ENCODE measurements at places on chromosomes 4 and X.

DNA sequence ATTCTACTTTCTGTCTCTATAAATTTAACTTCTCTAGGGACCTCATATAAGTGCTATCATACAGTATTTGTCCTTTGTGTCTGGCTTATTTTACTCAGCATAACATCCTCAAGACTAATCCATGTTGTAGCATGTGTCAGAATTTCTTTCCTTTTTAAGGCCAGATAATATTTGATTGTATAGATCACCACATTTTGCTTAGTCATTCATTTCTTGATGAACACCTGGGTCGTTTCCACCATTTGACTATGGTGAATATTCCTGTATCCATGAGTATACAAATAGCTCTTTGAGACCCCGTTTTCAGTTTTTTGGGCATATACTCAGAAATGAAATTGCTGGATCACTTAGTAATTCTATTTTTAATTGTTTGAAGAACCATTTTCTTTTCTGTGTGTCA lies 12.0 kb downstream of the CNGA2 start:
- no peak for DNase-seq

DNA sequence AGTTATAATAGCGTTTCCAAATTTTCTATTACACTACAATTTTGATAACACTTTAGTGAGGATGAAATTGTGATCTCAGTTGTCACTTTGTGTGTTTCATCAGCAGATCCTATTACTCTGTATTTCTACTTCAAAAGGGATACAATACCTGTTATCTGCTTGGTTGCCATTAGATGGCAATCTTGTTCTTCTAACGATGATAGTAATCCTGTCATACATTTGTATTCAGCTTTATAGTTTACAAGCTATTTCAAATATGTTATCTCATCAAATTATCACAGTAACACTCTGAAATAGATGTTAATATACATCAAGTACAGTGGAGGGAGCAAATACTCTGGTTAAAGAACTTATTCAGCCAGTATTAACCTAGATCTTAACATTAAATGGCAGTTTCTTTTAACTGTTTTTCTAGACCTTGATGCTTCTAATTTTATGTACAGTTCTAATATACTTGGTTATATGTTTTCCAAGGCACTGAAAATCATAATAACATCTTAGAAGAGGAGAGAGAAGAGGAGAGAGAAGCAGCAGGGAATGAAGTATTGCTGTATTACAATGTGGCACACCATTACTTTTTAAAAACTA lies 292.0 kb downstream of the CCSER1 start:
- DNase-seq = no peak

- no peak for DNase-seq
Observed at GRCh38 chrX:115013705-115014104, 3.7 kb downstream of the IL13RA2 start.

DNA sequence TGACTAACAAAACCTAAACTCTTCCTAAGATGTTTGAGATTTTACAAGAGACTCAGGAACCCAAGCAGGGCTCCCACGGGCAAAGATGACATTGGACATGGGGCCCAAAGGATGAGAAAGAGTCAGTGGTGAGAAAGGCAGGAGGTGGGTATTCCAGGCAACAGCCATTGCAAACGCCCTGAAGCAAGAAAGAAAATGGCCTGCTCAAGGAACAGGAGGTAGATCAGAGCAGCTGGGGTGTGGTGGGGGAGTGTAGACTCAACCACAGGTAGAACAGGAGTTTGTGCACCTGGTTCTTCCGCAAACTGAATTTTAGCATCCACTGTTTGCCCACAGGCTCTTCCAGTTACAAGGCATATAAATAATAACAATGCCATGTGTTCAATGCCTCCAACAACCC lies 3.3 kb downstream of the PPP2R2C start:
- DNase-seq = no peak

DNA sequence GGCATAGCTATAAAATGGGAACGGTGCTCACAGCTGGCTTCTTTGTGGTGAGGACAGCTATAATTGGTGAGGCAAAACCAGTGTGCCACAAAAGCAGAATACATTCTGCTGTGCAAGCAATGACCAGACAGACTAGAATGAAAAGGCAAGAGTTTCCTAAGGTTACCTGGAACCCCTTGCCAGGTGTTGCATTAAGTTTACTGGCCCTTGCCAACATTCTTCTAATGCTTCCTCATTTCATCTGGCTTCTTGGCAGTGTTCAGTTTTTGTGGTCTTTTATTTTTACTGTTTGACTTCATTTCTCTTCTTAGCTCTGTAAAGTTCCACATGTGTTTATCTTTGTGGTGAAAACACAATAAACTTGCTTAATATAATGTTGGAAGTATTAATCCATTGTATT lies 131.4 kb downstream of the PTTG2 start:
- DNase-seq = no peak

- DNase-seq = no peak
Observed at GRCh38 chr4:55819634-55820033, at the start of gene EXOC1L. Gene EXOC1L (plus strand): TSS chr4:55819790. CDS start chr4:55820027, 237 bp downstream.

- DNase-seq = no peak
Observed at GRCh38 chr4:145316897-145317574, 136.6 kb upstream of the OTUD4 start.

DNA sequence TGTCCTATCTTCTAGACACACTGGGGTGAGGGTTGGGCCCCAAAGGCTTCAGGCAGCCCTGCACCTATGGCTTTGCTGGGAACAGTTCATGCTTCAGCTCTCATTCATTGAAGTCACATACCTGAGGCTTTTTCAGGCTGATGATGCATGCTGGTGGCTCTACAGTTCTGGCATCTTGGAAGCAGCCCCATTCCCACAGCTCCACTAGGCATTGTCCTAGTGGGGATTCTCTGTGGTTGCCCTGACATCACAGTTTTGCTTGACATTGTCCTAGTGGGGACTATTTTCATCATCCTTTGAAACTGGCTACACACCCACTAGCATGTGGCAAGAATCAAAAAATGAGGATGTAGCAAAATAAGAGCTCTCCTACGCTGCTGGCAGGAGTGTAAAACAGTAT lies 37.7 kb upstream of the C4orf17 start:
- no peak for DNase-seq

DNA sequence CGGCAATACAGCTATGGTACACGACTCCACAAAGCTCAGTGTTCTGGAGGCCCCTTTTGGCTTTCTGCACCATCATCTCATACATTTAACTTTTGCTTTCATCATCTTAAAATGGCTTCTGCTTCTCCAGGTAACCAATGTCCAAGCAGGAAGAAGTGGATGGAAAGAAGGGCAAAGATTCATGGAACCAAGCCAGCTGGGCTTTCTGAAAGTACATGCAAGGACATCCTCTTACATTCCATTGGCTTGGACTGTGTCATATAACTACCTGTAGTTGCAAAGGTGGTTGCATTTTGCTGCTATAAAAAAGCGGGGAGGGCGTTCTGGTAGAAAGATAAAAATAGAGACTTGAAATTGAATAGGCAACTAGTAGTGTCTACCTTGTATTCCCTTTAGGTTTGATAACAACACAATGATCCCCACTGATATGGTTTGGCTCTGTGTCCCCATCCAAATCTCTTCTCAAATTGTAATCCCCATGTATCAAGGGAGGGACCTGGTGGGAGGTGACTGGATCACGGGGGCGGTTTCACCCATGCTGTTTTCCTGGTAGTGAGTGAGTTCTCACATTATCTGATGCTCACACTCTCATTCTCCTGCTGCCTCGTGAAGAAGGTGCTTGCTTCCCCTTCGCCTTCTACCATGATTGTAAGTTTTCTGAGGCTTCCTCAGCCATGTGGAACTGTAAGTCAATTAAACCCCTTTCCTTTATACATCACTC lies 6.7 kb upstream of the FHIP1A start:
- no peak for DNase-seq

DNA sequence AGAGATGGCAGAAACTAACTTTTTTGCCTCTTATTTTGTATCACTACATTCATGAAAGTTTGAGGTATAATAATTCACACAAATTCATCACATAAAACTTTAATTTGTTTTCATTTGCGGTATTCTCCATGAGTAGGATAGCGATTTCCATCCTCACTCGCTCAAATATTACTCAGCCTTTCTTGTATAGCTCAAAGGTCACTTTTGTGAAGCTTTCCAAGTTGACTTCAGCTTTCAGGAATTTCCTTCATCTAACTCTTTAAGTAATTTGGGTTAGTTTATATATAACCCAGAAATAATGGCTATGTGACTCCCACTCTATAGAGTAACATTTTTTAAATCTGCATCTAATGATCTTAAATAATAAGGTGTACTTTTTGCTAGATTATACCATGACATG lies 314.4 kb downstream of the IL1RAPL1 start:
- DNase-seq = no peak

GRCh38 chrX:69074726-69075125 lies 90.5 kb downstream of the PJA1 start:
- no peak for DNase-seq

- DNase-seq = no peak
Observed at GRCh38 chr4:179836179-179837075, 2394.2 kb upstream of the AGA start.

DNA sequence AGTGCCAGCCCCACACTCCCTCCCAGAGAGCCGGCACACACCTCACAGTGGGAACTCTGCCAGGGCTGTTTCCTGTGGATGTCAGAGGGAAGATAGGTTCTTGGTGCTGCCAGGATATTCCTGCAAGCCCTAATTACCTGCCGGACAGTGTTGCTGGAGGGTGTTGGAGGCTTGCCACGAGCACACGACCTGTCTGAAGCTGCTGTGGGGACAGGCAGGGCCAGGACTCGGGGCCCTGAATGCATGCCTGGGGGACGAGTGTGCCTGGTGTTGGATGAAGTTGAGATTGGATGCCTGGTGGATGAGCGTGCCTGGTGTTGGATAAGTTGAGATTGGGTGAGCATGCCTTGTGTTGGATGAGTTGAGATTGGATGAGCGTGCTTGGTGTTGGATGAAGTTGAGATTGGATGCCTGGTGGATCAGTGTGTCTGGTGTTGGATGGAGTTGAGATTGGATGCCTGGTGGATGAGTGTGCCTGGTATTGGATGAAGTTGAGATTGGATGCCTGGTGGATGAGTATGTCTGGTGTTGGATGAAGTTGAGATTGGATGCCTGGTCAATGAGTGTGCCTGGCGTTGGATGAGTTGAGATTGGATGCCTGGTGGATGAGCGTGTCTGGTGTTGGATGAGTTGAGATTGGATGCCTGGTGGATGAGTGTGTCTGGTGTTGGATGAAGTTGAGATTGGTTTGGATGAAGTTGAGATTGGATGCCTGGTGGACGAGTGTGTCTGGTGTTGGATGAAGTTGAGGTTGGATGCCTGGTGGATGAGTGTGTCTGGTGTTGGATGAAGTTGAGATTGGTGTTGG lies 23.2 kb upstream of the UVSSA start:
- DNase-seq = no peak

DNA sequence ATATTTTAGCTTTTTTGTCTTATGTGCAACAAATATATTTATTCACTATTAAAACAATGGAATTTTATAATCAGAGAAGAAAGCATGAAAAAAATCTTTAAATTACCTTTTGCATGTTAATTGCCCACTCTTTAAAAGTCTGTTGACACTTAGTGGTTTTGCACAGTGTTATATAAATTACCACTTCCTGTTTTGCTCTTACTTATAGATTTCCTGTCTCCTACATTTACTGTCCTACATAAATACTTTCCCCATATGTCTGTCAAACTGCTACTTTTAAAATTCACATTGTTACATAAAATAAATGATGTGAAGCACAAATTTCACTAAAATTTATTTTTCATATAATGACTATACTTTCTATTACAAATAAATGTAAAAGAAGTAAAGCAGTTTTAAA lies 161.1 kb upstream of the NDST4 start:
- DNase-seq = no peak

GRCh38 chr4:118797558-118798142 lies 38.3 kb downstream of the SEC24D start:
- no peak for DNase-seq

DNA sequence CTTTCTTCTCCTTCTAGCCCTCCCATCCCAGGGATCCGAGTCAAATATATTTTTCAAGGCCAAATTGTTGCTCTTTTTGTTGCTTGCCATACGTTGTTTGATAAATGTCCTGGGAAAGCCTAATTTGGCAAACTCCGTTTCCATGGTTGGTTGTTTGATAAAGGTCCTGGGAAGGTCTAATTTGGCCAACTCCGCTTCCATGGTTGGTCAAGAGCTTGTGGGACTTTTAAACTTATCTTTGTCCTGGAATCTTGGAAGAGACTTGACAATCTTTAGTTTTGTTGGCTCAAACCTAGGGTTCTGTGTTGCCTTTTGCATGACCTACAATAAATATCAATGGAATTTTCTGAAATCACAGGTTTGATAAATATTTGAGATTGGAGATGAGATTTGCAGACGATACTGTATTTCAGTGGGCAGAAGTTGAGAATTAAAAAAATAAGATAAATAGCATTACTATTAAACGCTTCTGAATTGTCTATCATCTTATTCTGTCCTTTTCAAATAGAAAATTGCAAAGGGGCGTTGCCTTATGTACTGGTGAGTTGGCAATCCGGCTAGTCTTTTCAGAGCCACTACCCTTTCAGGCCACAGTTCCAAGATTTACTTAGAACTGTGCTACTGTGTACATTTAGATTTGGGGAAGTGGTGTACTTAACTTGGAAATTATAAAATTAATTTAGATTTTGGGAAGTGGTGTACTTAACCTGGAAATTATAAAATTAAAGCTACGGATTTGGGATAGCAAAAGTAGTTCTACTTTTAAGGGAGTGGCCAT lies 804 bp downstream of the OSTC start:
- DNase-seq = no peak

DNA sequence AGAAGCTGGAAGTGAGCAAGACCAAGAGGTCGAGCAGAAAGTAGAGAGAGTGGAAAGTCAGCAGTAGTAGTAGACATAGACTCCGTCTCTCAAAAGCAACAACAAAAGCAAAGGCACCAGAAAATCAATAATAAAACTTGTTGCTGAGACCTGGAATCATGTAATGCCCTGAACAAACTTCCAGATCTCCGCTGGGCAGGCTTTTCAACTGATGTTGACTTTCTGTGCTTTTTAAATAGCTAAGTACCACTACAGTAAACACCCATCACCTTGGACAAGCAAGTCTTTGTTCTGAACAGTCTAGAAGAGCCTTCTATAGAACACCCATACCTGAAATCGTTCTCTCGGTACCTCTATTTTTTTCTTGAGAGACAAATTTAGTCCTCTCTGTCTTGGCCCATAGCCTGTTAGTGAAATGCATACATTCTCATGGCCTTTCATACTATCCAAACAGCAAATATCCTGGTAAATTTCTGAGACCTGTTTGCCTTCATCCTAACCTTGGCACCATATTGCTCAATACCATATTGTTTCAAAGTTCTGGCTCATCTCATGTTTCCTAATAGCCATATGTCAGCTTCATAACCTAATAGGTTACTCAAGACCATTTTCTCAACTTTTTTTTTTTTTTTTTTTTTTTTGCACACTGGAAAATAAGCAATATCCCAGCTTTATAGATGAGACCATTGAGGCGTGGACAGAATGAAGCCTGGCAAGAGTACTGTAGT lies 200.6 kb upstream of the RBPJ start:
- no peak for DNase-seq
